Lung (tissue), 17 donors: ENCODE measurements at places on chromosomes 4 and X. TPM values are rescaled to one million over a fixed set of nuclear protein-coding genes. Genes with fewer than 3 reads are reported as not detected.

RASL11B gene
- polyA plus RNA-seq, result 1.3 TPM

AFM gene
- not detected for polyA plus RNA-seq

MAGEB17 gene
- polyA plus RNA-seq, result not detected

ARL9 gene
- 0.13 TPM for polyA plus RNA-seq

SLC26A1 gene
- polyA plus RNA-seq, result 0.83 TPM

GAGE13 gene
- polyA plus RNA-seq, result not detected

PITX2 gene
- polyA plus RNA-seq, result not detected

AMTN gene
- not detected for polyA plus RNA-seq

HPSE gene
- polyA plus RNA-seq, result 1.9 TPM

UCHL1 gene
- polyA plus RNA-seq, result 9.8 TPM

TRAM1L1 gene
- polyA plus RNA-seq, result 1.0 TPM

PCYT1B gene
- 0.35 TPM for polyA plus RNA-seq

ASB5 gene
- 0.08 TPM for polyA plus RNA-seq

GNRHR gene
- not detected for polyA plus RNA-seq

MAGEA4 gene
- not detected for polyA plus RNA-seq

CDX4 gene
- not detected for polyA plus RNA-seq

SUPT20HL1 gene
- not detected for polyA plus RNA-seq

DNAAF6 gene
- 2.7 TPM for polyA plus RNA-seq

SHOX gene
- polyA plus RNA-seq, result not detected

CYSLTR1 gene
- 2.1 TPM for polyA plus RNA-seq

GALNT7 gene
- polyA plus RNA-seq, result 9.3 TPM

PRR32 gene
- polyA plus RNA-seq, result 0.02 TPM

CCNB3 gene
- polyA plus RNA-seq, result 0.49 TPM

CXCR3 gene
- polyA plus RNA-seq, result 0.62 TPM

DOK7 gene
- 0.53 TPM for polyA plus RNA-seq

XKRX gene
- 1.6 TPM for polyA plus RNA-seq

CPZ gene
- 3.5 TPM for polyA plus RNA-seq

LANCL3 gene
- 0.43 TPM for polyA plus RNA-seq

WWC2 gene
- polyA plus RNA-seq, result 16.3 TPM

CT47B1 gene
- polyA plus RNA-seq, result not detected

FAAH2 gene
- polyA plus RNA-seq, result 8.0 TPM

SCML1 gene
- polyA plus RNA-seq, result 30.8 TPM

MXD4 gene
- polyA plus RNA-seq, result 34.4 TPM

CCDC110 gene
- polyA plus RNA-seq, result 0.31 TPM

CHST7 gene
- 7.4 TPM for polyA plus RNA-seq

KLB gene
- polyA plus RNA-seq, result 0.26 TPM

SMIM20 gene
- polyA plus RNA-seq, result 30.7 TPM

BEND2 gene
- polyA plus RNA-seq, result 0.04 TPM
